Activated CD8-positive, alpha-beta memory T cell treated with anti-CD3 and anti-CD28 coated beads, Interleukin-2, amount 50 U/mL, for 48 hours (primary cell): ENCODE measurements at places on chromosomes 5 and 9.

DNA sequence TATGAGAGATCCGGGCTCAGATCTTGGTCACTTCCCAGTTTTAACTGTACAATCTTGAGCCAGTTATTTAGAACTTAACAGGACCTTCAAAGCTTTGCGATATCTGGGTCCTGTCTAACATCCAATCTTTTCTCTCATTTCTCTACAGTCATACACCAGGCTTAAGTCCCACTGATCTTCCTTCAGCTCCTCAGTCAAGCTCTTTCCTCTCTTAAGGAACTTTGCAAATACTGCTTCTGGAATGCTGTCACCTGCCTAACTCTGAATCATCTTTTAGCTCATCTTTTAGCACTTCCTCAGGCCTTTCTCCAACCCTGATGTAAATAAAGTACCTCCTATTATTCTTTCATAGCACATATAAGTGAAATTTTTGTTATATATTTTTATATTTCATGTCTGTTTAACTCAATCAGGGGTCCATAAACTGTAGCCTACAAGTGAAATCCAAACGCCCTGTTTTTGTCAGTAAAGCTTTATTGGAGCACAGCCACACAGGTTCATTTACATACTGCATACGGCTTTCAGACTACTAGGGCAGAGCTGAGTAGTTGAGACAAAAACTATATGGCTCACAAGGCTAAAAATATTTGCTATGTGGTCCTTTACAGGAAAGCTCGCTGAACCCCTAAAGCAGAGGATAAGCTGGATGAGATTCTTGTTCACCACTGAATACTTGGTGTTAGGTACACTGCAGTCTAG lies 63.5 kb downstream of the MEF2C start:
- DNase-seq, result no peak

DNA sequence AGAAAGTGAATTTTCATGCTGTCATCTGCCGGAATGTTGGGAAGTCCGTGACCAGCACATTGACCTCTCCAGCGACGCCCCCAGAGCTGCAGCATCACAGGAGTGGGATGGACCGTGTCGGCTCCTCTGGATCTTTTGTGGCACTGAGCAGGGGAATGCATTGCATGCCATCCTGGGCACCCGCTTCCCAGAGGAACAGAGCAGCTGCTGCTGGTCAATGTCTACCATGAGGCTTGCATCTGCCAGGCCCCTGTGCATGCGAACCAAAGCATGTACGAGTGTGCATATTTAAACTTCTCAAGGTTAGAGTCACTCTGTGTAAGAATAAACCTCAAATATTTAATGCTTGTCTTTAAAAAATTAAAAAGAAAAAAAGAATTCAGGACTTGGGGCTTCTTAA lies 414.8 kb downstream of the GADD45G start:
- DNase-seq, result no peak

- no peak for DNase-seq
These were observed 1816.1 kb upstream of the C9orf72 start for GRCh38 chr9:29389421-29389820.

- no peak for DNase-seq
These were observed 100.3 kb upstream of the RAPGEF1 start for GRCh38 chr9:131840220-131840619.

DNA sequence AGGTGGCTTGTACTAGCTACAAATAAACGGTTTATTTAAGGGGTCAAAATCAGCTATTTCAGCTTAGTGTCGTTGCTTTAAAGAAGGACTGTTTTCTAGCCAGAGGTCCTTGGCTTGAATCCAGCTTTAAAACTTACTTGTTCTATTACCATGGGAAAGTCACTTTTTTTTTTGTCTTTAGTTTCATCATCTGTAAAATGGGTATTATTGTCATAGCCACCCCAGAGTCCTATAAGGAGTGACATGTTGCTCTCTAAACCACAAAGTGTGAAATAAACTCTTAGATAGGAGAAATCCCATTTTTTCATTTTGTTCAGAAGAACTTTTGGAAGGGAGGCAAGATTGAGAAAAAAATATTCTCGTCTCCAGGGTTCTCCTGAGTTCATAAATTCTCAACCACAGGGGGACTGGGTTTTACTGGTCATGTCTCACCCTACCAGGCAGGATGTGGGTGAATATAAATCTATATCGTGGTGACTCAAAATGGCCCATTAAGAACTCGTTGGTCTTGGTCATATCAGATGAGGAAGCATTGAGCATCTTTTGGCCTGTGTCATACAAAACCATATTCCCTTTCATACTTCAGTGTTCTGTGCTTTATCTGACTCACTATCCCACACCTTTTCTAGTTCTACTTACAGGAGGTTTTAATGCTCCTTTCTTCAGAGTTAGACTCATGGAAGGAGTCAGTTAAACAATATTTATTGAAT lies 202.7 kb upstream of the NR3C1 start:
- DNase-seq, result no peak
